ENCODE measurements at places on chromosomes 7 and 10.

- DNase-seq, result no peak
These were observed 16.1 kb downstream of the GNAI1 start for GRCh38 chr7:80150611-80151273.

- DNase-seq, result no peak
These were observed 37.2 kb downstream of the CUBN start for GRCh38 chr10:17092216-17092944.

DNA sequence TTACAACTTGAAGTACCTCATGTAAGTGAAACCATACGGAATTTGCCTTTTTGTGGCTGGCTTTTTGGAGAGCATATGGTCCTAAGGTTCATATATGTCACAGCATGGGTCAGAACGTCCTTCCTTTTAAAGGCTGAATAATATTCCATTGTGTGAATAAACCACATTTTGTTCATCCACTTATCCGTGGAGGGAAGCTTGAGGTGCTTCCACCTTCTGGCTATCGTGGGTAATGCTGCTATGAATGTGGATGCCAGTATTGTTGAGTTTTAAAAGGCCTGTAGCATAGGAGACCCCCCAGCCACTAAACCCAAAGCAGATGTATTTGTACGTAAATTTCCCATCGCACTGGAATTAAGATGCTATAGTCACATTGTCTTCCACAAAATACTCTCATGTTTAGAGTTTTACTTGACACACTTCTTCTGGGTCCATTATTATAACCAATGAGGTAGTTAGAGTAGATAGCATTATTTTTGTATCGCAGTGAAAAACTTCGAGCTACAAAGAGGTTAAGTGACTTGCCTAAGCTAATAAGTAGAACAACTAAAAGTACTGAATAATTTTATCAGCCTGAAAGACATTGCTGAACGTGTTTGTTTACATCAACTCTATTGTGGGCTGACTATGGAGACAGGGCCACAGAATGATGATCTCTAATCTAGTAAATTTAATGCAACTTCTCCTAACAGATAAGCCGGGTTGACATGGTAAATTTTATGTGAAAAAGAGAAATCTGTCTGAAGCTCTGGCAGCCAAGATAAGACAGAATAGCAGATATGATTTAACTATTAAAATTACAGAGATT lies 183.0 kb upstream of the CTBP2 start:
- DNase-seq, result no peak

DNA sequence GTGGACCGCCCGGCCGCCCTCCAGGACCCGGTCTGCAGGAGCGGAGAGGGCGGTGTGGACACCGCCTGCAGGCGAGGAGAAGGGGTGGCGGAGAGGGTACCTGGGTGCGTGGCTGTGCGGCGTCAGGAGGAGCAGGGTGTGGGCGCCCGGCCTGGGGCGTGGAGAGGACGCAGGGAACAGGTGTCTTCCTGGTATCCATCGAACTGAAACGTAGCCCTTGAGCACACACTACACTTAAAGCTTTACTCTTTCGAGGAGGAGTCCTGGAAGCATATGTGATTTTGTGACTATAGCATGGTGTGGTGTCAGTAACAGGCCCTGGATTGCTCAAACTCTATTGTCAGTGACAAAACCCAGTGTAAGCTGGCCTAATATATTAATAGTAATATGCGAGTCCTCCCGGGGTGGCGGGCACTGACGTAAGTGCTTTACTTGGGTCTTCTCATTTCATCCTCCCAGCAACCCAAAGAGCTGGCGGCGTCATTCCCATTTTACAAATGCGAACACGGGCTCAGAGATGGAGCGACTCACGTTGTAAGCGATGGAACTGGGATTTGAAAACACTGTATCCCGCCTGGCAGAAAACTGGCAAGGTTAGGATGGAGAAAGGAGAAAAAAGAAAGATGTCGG lies 508 bp upstream of the TECPR1 start:
- DNase-seq, result no peak

DNA sequence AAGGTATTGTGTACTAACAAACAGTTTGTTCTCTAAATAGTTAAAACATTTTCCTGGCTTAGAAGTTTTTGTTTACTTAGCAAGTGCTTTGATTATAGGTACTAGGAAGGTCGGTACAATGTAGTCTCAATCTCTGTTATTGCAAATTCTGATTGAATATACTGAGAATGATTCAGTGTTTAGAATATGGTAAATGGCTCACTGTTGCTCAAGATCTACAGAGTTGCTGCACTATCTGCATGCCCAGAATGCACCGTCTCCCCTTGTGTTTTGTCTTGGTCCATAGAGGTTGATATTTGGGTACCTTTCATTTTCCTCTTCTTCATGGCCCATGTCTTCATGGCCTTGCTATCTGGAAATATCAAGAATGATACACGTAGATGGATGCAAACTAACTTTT lies 99.6 kb downstream of the KLF6 start:
- DNase-seq, result no peak

- no peak for DNase-seq
These were observed 298.1 kb upstream of the NEBL start for GRCh38 chr10:21195252-21195651.

All from activated CD8-positive, alpha-beta memory T cell treated with anti-CD3 and anti-CD28 coated beads, Interleukin-2, amount 50 U/mL, for 4 hours (primary cell).